ENCODE measurements at places on chromosomes 12 and 14.

GRCh38 chr14:74348241-74348734, at the start of gene VRTN:
TSS of gene VRTN (plus strand) at chr14:74348471. CDS start at chr14:74356784, 8,313 bp downstream.
- DNase-seq, result no peak

GRCh38 chr14:39268393-39268792, 34.7 kb downstream of the MIA2 start:
- no peak for DNase-seq

GRCh38 chr12:102970780-102971179, 13.3 kb downstream of the ASCL1 start:
- DNase-seq, result no peak

DNA sequence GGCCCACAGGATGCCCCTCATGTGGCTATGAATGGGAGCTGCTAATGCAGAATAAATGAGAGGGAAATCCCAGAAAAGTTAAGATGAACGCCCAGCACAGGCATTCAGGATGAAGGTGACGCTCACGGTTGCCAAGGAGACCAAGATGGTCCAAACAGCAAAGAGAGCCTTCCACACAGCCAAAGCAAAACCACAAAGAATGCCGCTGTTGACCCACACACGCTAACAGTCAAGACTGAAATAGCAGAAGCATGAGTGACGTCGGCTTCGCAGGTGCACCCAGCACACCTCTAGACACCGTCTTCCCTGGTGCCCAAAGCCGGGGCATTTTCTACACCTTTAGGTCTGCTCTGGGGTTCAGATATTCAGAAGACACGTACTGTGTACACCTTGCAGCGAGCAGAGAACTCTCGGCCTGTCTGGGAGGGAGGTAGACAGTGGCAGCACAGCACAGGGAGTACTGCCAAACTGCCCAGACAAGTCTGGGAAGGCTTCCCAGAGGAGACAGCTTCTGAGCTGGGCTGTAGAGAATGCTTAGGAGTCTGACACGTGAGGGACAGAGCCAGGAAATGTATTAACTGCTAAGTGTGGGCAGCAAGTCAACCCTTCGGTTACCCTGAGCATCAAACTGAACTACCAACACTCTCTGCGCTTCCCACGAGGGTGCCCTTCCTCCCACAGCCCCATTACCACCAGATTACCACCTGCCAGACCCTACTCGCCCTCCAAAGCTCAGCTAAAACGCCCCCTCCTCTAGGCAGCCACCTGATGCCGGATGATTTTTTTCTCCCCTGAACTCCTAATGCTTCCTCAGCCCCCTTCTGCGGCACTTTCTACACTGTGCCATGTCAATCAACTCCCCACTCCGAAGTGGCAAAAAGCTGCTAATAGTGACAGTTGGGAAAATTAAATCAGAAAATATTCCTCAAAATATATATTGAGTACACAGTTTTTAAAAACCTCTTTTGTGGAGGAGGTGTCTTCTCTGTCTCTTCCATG, 50.1 kb downstream of the CCDC88C start:
- DNase-seq, result no peak

GRCh38 chr14:99166506-99166905, 105.5 kb downstream of the BCL11B start:
- DNase-seq, result no peak

DNA sequence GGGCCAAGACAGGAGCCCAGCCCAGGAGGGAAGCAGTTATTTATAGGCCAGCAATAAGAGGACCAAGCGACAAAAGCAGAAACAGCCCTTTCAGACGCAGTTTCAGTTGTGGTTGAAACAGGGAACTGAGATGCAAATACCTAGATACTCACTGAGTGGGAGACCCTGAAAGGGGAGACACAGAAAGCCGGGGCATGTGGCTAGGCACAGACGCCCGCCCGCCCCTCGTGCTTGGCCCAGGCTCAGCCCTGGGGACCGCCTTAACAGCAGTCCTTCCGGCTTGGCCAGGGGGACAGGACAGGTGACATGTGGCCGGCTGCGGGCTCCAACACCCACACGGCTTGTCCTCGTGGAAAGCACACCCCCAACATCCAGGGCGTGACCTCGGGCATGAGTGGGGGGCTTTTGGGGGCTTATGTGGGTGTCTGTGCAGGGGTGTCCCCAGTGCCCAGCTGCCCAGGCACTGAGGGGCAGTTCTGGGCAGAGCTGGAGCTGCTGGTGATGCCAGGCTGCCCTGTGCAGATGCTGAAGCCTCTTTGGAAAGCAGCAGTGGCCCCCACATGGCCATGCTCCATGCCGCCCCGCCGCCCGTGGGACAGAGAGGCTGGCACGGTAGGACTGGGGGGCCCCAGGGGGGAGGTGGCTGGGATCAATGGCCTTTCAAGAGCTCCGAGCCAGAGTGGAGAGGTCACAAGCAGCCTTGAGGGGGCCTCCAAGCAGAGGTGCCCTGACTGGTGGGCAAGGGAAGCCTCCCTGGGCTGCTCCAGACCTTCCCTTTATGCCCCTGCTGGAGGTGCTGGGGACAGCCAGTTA, 2.1 kb downstream of the PLD4 start:
- no peak for DNase-seq

- DNase-seq, result no peak
These were observed 151.6 kb upstream of the SYT1 start for GRCh38 chr12:78712834-78713481.

GRCh38 chr12:80257920-80258319, 158.6 kb downstream of the OTOGL start:
- no peak for DNase-seq

- DNase-seq, result no peak
These were observed 64.2 kb upstream of the TMCC3 start for GRCh38 chr12:94714378-94715114.

GRCh38 chr12:67765776-67766766, 117.5 kb downstream of the DYRK2 start:
- no peak for DNase-seq

GRCh38 chr12:45596366-45596765, 133.1 kb upstream of the ARID2 start:
- no peak for DNase-seq

DNA sequence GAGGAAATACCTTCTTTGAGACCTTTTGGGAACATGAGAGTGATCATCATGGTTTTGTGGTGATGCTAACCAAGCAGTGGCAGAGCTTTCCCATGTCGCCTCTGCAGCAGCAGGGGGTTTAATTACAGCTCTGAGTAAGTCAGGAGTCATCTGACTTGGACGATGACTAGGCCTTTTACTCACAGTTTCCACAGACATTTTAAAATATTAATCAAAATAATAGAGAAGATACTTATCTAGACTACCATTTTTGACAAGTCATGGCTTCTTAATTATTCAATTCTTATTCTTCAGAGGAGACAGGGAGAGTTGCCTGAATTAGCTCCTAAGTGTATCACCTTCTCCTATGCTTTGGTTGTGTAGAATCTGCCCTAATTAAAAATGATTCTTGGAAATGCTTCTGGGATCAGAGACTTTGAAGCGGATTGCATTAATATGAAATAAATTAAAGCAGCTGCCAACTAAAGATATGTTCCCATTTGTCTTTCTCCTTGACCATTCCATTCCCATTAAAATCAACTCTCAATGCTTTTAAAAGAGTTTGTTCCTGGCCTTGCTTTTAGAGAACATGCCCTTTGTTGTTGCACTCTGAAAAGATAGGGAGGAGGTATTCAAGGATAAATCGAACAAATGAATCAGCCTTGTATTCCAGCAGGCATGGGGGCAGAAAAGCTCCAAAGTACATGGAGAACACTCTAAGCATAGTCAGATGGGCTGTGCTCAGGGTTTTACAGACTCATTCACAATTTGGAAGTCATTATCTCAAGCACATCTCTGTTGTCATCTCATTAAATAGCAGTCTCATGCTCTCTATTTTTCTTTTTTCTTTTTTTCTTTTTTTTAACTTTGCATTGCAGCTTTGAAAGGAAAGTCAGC, 7.7 kb upstream of the IFNG-AS1 start:
- no peak for DNase-seq

- no peak for DNase-seq
These were observed 161.8 kb downstream of the KIF26A start for GRCh38 chr14:104299993-104300761.

DNA sequence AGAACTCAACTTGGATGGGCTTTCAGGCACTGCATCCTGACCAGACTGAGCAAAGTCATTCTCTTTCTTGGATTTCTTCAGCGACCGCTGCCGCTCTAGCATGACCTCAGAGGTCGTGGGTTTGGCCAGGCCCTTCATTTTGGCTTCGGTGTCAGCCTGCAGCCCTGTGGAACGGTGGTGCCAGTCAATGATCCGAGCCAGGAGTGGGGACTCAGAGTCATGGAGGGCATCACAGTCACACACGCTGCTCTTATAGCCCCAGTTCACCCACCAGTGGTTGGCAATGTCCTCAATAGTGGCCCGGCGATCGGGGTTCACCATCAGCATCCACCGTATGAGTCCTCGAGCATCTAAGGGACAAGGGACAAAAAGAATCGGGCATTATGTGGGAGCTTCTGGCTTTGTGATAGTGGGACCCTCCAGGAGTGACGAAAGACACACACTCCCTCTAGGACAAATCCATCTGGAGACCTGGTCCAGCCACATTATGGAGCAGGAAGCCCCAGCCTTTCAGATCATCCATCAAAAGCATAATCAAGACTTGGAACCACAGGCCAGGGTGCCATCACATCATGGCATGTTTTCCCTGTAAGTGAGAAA, 71.0 kb downstream of the NUAK1 start:
- DNase-seq, result no peak

DNA sequence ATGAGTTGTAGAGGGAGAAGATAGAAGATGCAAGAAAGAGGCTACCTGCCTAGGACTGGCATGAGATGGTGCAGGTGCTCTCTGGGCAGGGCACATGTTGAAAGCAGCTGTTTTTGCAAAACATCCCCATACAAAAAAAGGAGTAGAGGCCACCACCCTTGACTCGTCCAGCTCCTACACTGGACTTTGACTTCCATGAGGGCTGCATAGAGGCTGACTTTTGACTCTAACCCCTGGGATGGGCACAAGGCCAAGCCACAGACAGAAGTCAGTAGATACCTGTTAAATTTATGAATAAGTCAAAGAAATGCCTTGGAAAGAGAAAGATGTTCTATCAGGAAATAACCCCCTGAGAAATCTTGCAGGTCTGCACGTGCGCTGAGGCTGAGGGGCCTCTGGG, 1139.1 kb upstream of the TMEM132C start:
- DNase-seq, result no peak

DNA sequence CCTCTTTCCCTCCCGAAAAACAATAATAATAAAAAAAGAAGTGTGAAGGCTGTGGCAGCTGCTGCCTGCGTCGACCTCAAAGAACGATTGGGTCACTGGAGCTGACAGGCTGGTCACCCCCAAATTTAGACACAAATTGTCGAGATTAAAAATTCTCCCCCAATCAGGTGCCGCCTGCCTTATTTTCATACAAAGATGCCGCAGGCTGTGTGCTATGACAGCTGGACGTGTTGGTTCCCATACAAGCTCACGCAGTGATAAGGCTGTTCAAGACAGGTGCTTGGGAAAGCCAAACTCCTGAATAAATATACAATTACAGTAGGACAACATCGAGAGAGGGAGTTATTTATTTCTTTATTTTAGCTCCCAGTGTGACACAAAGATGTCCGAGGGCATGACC, 1041.8 kb downstream of the VRK1 start:
- DNase-seq, result no peak

DNA sequence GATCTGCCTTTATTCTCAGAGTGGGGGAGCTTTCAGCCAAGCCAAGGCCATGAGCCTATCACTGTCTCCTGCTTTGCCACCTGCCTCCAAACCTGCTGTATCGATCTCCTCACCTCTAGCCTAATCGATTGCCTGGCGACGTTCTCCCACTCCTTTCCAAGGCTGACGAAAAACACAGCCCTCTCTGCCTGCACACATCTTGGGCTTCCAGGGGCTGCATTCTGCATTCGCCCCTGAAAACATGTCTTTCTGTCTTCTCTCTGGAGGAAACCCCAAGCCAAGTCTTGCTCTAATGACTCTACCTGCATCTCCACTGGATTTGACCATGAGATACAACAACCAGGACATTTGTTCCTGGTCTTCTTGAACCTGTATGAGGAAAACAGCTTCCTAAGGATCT, 540.7 kb downstream of the BCL11B start:
- no peak for DNase-seq

- DNase-seq, result no peak
These were observed 26.3 kb upstream of the BCDIN3D start for GRCh38 chr12:49868952-49869815.

DNA sequence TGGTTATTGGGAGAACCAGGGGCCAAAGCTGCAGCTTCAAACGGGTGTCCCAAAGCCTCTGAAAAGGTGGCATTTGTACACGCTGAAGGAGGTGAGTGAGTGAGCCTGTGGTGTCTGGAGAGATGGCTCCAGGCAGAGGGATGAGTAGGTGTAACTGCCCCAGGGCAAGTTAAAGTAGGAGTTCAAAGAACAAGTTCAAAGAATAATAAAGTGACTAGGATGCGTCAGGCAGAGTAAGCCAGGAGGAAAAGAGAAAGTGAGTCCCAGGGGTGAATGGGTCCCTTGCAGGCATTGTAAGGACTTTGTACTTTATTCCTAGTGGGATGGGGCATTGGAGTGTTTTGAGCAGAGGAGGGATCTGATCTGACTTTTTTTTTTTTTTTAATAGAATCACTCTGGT, 201.4 kb upstream of the PWP1 start:
- DNase-seq, result no peak

DNA sequence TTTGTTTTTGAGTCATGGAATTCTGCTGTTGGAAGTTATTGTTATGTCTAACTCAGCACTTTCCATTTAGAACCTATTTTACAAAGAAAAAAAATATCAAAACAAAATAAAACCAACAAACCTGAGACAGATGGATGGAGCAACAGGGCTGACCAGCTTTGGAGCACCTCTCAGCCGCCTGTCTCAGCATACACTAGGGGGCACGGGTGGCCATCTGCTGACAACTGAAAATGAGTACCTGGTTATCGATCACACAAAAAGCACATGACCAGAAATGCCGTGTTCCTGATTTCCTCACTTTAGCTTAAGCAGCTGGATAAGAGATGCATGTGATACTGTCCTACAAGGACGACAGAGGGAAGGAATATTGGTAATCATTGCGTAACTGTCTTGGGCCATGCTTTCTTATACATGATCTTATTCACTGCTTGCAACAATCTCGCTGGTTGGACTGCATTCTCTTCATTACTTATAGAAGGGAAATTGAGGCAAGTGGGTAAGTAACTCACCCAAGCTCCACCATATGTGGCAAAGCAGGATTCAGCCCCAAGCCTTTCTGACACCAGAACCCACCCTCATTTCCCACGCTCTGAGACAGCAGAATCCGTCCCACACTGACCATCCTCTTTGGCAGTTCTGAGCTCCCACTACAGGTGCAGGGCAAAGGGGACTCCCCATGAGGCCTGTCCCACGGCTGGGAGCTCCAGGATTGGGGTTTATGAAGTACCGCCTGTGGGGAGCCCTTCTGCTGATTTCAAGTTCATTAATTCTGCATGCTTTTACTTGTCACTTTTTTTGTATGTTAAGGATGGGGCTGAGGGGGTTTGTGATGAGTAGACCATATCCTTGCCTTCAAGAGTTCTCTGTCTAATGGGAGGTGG, 43.5 kb downstream of the C14orf132 start:
- DNase-seq, result no peak

Measured in stimulated activated CD4-positive, alpha-beta T cell treated with anti-CD3 and anti-CD28 coated beads, Interleukin-2, amount 100 ng/mL, for 4 hours (primary cell).